Central memory CD8-positive, alpha-beta T cell (primary cell): ENCODE measurements at places on chromosomes 11 and 22.

DNA sequence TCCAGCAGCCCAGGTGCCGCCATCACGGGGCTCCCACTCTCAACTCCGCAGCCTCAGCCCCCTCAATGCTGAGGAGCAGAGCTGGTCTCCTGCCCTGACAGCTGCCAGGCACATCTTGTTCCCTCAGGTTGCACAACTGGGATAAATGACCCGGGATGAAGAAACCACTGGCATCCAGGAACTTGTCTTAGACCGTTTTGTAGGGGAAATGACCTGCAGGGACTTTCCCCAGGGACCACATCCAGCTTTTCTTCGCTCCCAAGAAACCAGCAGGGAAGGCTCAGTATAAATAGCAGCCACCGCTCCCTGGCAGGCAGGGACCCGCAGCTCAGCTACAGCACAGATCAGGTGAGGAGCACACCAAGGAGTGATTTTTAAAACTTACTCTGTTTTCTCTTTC, at the start of gene SAA1:
Gene SAA1, plus strand, starts transcription at position 316 of the 400 bp plus-strand sequence. CDS start 624 bp downstream, outside the sequence.
- no peak within 1 kb of the TSS for H3K4me3 ChIP-seq
- no peak for DNase-seq
- peaks cover 14% of the 10 kb centered on the region for H3K4me1 ChIP-seq
- no peaks in the 10 kb centered on the region for H3K27me3 ChIP-seq

- H3K36me3 ChIP-seq = peaks cover under 1% of the 10 kb centered on the region
- DNase-seq = no peak
- no peak overlapping the region for H3K4me3 ChIP-seq
- peaks cover 37% of the 10 kb centered on the region for H3K4me1 ChIP-seq
- no peaks in the 10 kb centered on the region for H3K27me3 ChIP-seq
- peak overlapping the region; percentile 68 for H3K27ac ChIP-seq
Measured at GRCh38 chr11:46577058-46577457, 16.8 kb downstream of the AMBRA1 start.

DNA sequence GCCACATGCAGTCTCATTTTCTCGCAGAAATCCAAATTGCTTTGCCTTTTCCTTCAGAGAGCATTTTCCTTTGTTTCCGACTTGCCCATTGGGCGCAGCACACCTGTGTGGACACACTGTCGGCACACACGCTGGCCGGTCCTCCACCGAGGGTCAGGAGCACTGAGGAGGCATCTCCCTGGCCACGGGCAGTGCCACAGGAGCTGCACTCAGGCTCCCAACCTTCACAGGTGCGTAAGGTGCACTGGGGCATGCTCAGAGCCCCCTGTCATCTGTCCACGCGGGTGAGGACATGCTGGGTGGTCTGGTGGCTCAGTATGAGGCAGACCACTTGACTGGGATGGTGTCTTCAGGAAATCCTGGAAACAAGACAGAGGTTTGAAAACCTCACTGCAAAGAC, 779.1 kb downstream of the BRD1 start:
- H3K36me3 ChIP-seq = no peaks in the 10 kb centered on the region
- H3K27me3 ChIP-seq = peaks cover 26% of the 10 kb centered on the region
- no peak for DNase-seq
- H3K4me1 ChIP-seq = no peaks in the 10 kb centered on the region
- H3K27ac ChIP-seq = no peak overlapping the region

DNA sequence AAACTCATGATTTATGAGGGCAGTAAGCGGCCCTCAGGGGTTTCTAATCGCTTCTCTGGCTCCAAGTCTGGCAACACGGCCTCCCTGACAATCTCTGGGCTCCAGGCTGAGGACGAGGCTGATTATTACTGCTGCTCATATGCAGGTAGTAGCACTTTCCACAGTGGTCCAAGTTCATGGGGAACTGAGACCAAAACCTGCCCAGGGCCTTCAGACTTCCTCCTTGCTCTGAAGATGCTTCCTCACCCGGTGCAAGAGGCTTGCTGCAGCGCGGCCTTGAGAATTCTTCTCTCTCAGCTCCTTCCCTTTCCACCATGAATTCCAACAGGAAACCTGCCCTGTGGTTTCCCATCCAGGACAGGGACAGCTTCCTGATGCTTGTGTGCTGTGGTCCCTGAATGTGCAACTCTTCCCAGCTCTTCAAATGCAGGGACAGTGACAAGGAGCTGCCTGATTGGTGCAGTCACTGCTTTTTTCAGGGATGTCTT, 53.9 kb downstream of the GGTLC2 start:
- H3K4me1 ChIP-seq = no peaks in the 10 kb centered on the region
- no peak overlapping the region for H3K27ac ChIP-seq
- H3K36me3 ChIP-seq = no peaks in the 10 kb centered on the region
- no peaks in the 10 kb centered on the region for H3K27me3 ChIP-seq
- DNase-seq = no peak

GRCh38 chr22:19766240-19766510, 5.6 kb downstream of the TBX1 start:
- H3K27ac ChIP-seq = no peak overlapping the region
- peaks cover 3% of the 10 kb centered on the region for H3K36me3 ChIP-seq
- peaks cover 8% of the 10 kb centered on the region for H3K4me1 ChIP-seq
- no peak for DNase-seq

- no peak for DNase-seq
- peaks cover 19% of the 10 kb centered on the region for H3K4me1 ChIP-seq
- no peak overlapping the region for H3K4me3 ChIP-seq
Measured at GRCh38 chr11:122804161-122804560, 34.1 kb upstream of the CRTAM start.

- H3K4me1 ChIP-seq = peaks cover 11% of the 10 kb centered on the region
- no peaks in the 10 kb centered on the region for H3K27me3 ChIP-seq
- DNase-seq = no peak
- H3K27ac ChIP-seq = no peak overlapping the region
Measured at GRCh38 chr11:32172848-32173834, 82.3 kb downstream of the RCN1 start.

GRCh38 chr11:120324932-120325810, at the start of gene TLCD5:
Gene TLCD5 (plus strand): TSS chr11:120325299. CDS start chr11:120327442, 2,143 bp downstream.
- H3K4me1 ChIP-seq = peaks cover 21% of the 10 kb centered on the region
- H3K4me3 ChIP-seq = peak within 1 kb of the TSS; percentile 64
- H3K27ac ChIP-seq = no peak within 1 kb of the TSS
- DNase-seq = no peak

GRCh38 chr11:126917531-126918204, 82.9 kb downstream of the KIRREL3 start:
- no peak overlapping the region for H3K4me3 ChIP-seq
- H3K27ac ChIP-seq = no peak overlapping the region
- H3K4me1 ChIP-seq = no peaks in the 10 kb centered on the region
- no peak for DNase-seq
- H3K27me3 ChIP-seq = no peaks in the 10 kb centered on the region

DNA sequence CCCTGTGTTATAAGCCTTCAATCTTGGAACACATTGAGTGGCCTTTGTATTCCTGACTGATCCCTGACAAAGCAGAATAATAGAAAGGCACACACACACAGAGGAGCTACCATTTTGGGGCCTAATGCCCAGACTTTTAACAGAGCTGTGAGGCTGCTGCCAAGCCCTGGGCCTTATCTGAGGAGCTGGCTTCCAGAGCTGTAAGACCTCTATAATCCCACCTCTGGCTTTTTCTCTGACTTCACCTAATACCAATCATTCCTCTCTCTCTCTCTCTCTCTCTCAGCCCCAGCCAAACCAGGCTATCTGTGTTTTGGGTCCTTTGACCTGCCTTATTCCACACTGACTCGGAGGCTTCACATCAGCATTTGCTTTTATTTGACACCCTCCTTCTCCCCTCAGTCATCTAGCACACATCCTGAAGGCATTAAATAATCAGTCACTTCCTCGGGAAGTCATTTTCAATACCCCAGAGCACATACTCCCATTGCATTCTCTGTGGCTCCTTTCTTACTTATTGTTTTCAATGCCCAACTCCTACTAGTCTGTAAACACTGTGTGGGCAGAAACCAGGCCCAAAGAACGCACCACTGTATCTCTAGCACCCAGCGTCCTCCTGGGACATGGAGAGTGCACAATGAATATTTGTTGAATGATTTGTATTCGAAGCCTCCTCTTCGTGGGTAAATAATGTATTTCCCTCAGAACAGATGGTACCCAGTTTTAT, 21.2 kb upstream of the TRIM44 start:
- no peaks in the 10 kb centered on the region for H3K36me3 ChIP-seq
- no peaks in the 10 kb centered on the region for H3K4me1 ChIP-seq

DNA sequence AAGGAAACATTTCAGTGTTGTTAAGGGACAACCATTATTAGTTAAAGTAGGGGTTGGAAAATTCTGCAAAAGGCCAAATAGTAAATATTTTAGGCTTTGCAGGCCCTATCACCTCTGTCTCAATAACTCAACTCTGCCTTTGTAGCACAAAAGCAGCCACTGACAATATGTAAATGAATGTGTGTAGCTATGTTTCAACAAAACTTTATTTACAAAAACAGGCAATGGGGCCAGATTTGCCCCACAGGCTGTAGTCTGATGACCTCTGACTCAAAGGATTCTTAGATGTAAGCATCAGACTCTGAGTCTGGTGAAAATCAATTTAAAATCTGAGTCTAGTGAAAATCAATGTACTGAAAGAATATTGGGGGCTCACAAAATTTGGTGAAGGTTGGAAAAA, 50.3 kb downstream of the PAK1 start:
- no peak for DNase-seq
- H3K27me3 ChIP-seq = peaks cover 9% of the 10 kb centered on the region
- H3K4me1 ChIP-seq = no peaks in the 10 kb centered on the region
- H3K4me3 ChIP-seq = no peak overlapping the region
- H3K27ac ChIP-seq = no peak overlapping the region

GRCh38 chr11:65894034-65894591, 3.6 kb downstream of the CCDC85B start:
- H3K27ac ChIP-seq = peak overlapping the region; percentile 91
- peak overlapping the region; percentile 84 for H3K4me3 ChIP-seq

- H3K4me1 ChIP-seq = peaks cover 49% of the 10 kb centered on the region
- peaks cover 45% of the 10 kb centered on the region for H3K36me3 ChIP-seq
- no peaks in the 10 kb centered on the region for H3K27me3 ChIP-seq
- H3K27ac ChIP-seq = no peak overlapping the region
Measured at GRCh38 chr11:65862191-65862735, 2.0 kb downstream of the MUS81 start.

DNA sequence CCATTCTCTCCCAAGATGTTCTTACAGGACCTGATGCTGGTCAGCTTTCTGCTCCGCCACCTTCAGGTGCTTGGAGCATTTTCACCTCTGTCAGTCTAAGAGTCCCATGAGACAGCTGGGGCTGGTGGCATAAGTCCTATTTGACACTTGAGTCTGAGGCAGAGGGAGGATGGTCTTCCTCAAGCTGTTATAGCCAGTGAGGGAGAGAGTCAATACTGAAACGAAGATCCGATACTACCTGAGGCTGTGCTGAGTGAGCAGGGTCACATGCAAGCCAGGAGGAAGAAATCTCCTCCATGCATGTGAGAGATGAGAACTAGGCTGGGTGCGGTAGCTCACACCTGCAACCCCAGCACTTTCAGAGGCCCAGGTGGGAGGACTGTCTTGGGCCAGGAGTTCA, 5.6 kb downstream of the ZFPL1 start:
- H3K36me3 ChIP-seq = peaks cover 11% of the 10 kb centered on the region
- no peak overlapping the region for H3K4me3 ChIP-seq
- peaks cover 12% of the 10 kb centered on the region for H3K4me1 ChIP-seq
- no peak overlapping the region for H3K27ac ChIP-seq

GRCh38 chr22:36569999-36570398, 41.0 kb upstream of the EIF3D start:
- H3K27me3 ChIP-seq = peaks cover 66% of the 10 kb centered on the region
- H3K4me3 ChIP-seq = no peak overlapping the region
- no peak for DNase-seq
- no peak overlapping the region for H3K27ac ChIP-seq
- H3K36me3 ChIP-seq = no peaks in the 10 kb centered on the region

DNA sequence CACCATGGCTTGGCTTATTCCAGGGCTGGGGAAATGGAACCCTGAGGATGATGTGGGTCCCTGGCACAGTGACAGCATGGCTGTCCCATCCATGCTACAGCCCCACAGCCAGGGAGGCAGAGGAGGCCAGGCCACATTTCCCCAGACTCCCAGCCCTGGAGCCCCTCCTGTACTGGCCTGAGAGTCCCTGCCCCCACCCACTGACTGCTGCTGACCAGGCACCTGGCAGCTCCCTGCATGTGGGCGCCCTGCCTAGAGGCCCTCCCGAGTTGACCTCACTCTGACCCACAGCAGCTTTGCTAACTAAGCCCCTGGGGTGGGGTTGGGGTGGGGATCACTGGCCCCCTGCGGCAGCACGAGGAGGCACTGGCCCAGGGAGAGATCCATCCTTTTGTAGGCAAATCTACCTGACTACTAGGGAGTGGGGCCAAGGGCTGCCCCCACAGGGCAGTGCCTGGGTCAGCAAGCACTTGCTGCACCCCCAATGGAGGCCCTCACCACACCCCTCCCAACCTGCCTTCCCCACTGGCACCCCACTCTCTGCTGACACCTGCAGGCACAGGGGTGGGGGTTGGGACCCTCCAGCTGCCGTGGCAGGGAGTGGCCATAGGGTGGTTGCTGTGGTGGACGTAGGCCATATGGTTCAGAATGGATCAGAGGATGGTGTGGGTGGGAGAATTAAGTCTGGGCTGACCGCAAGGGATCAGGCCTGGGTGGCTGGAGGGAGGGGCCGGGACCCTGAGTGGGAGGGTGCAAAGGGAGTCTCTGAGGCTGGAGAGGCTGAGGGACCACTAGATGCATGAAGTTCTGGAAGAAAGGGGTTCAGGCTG, 17.4 kb downstream of the ARVCF start:
- no peaks in the 10 kb centered on the region for H3K27me3 ChIP-seq
- H3K4me3 ChIP-seq = no peak overlapping the region
- H3K36me3 ChIP-seq = no peaks in the 10 kb centered on the region

GRCh38 chr11:20464518-20464917, 77.0 kb downstream of the PRMT3 start:
- H3K4me3 ChIP-seq = no peak overlapping the region
- H3K27ac ChIP-seq = no peak overlapping the region
- no peaks in the 10 kb centered on the region for H3K4me1 ChIP-seq
- H3K27me3 ChIP-seq = no peaks in the 10 kb centered on the region
- no peak for DNase-seq
- peaks cover 11% of the 10 kb centered on the region for H3K36me3 ChIP-seq

- no peaks in the 10 kb centered on the region for H3K36me3 ChIP-seq
- H3K4me1 ChIP-seq = no peaks in the 10 kb centered on the region
- DNase-seq = no peak
- no peak overlapping the region for H3K27ac ChIP-seq
Measured at GRCh38 chr11:102513869-102514268, 16.7 kb downstream of the MMP7 start.

GRCh38 chr11:3109921-3110706, 52.9 kb upstream of the CARS1 start:
- H3K27me3 ChIP-seq = no peaks in the 10 kb centered on the region
- peaks cover 6% of the 10 kb centered on the region for H3K36me3 ChIP-seq
- H3K27ac ChIP-seq = no peak overlapping the region
- peak; percentile 25 for DNase-seq
- no peak overlapping the region for H3K4me3 ChIP-seq

GRCh38 chr22:35912658-35913057, 116.0 kb downstream of the RBFOX2 start:
- no peak overlapping the region for H3K4me3 ChIP-seq
- H3K36me3 ChIP-seq = peaks cover 3% of the 10 kb centered on the region
- H3K4me1 ChIP-seq = peaks cover 7% of the 10 kb centered on the region

DNA sequence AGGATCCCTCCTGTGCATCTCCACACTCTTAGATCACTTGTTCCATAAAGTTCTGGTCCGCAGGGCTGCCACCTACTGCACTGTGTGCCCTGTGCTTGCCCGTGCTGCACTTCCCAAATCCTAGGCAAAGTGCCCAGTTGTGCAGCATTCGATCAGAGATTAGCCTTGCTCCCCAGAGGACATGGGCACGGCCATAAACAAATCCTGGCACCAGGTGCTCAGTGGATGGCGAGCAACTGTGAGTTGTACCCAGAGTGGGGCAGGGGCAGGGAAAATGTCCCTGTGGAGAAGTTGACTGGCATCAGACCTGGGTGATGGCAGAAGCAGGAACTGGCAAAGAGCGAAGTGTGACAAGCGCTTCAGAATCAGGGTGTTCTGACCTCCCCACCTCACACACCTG, 4.7 kb downstream of the FADS2 start:
- peaks cover 21% of the 10 kb centered on the region for H3K27me3 ChIP-seq
- no peak overlapping the region for H3K27ac ChIP-seq
- peaks cover 42% of the 10 kb centered on the region for H3K4me1 ChIP-seq
- H3K36me3 ChIP-seq = peaks cover 1% of the 10 kb centered on the region
